ENCODE measurements at places on chromosomes 2 and 18.

- DNase-seq = no peak
Observed at GRCh38 chr18:31102025-31102684, at the start of gene DSC2. Gene DSC2, minus strand, starts transcription at chr18:31102421. Its CDS starts 450 bp downstream, at chr18:31101971.

- no peak for DNase-seq
Observed at GRCh38 chr2:36536776-36537175, 61.2 kb downstream of the FEZ2 start.

DNA sequence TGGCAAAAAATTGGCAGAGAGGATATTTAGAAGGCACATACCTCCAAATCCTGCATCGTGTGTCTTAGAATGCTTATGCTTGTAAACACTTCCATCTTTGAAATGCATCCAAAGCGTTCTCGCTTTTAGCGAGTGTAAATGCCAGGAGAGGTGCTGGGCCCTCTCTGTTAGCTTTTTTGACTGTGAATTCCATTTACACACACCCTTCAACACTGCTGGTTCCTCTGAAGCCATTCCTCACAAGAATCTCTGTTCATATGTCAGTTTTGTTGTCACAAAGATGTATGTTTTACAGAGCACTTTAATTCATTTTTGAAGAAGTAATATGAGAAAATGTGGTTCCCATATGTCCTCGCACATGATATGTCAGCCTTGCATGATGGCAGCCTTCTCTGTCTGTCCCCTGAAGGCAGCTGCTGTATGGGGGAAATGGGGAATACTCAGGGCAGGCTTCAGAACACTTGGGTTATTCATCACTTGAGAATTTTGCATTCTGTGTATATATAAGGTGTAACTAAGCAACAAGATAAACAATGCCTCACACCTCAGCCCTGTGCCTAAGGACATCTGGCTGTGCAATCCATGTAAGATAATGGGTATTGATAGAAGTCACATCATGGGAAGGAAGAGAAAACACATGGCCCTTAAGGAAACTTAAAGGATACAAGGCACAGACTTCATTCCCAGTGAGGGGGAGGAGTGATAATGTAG is 52.3 kb downstream of the RAB27B start:
- DNase-seq = no peak

GRCh38 chr2:174753038-174753633 is 11.1 kb downstream of the CHRNA1 start:
- DNase-seq = no peak

DNA sequence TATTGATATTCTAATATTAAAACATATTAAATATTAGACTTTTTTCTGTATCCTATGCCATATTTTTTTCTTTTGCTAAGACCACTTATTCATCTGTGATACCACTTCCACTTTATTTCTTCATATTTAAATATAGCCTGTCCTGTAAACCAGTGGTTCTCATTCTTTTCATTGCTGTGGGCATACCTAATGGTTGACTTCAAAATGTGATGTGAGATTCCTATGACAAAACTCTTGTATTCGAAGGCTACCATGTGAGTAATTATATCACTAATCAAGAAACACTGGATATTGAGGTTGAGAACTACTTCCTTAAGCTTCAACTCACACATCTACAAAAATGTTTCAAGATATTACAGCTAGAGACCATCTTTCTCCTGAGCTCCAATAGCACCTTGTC is 3.6 kb downstream of the SCRN3 start:
- DNase-seq = no peak

DNA sequence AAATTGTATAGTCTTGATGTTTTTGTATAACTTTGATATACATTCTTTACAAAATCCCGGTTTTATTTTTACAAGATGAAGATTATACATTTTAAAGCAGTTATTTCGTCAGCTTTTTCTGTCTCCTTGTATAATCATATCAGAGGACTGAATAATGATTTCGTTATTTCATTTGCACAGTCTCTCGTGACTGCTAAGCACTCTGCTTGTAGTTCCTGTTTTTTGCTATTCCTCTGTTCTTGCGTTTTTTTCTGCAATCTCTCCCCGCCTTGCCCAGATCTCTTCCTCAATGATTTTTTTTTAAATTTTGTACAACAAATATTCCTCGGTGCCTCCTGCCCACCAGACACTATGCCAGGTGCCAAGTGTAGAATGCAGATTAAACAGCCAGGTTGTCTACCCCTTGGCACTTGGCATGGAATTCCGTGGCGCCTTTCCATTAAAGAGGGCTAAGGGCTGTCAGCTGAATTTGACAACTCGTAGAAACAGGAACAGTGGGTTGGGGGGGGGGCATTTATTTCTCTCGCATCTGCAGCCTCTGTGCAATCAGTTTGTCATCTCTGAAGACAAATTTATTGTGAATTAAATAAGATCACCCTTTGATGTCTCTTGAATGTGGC is 69.6 kb downstream of the KLHL29 start:
- no peak for DNase-seq

GRCh38 chr2:51781691-51782090 is 749.8 kb upstream of the NRXN1 start:
- no peak for DNase-seq

GRCh38 chr2:160207271-160207670 is 7.2 kb upstream of the ITGB6 start:
- DNase-seq = no peak

DNA sequence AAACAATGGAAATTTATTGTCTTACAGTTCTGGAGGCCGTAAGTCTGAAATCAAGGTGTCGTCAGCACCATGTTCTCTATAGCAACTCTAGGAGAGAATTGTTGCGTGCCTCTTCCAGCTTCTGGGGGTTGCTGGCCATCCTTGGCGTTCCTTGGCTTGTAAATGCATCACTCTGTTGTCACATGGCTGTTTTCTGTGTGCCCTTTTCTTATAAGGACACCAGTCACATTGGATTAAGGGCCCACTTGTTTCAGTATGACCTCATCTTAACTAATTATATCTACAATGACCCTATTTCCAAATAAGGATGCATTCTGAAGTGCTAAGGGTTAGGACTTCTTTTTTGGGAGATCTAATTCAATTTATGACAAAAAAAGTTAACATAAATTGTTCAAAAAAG is 1.4 kb upstream of the PLEK start:
- DNase-seq = no peak

- DNase-seq = no peak
Observed at GRCh38 chr2:44618251-44619023, 256.7 kb downstream of the CAMKMT start.

GRCh38 chr2:237572021-237572741 is 5.8 kb downstream of the PRLH start:
- peak; percentile 2 for DNase-seq

DNA sequence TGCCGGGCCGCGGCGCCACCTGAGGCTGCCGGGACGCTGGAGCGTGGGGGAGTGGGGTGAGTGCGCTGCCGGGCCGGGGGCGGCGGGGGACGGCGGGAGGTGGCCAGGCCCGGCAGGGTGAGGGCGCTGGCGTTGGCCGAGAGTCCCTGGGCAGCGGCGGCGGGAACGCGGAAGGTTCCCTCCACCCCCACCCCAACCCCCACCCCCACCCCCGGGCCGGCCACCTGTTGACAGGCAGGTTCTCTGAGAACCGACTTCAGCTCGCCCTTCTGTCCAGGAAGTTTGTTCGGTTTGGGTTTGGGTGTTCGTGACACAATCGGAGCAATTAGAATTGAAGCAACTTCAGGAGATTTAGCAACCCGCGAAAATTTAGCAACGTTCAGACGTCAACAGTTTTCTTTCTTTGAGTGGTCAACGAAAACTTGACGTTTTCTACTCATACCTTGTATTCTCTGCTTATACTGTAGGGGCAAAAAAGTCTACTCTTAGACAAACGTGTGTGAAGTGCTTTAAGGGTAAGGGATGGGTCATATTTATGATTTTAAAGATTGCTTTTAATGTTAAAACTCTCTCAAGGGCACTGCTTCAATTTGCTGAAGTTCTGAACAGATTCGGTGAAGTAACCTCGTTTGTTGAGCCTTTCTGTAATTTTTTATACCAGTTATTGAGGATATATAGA is 9.3 kb downstream of the OTX1 start:
- DNase-seq = no peak

DNA sequence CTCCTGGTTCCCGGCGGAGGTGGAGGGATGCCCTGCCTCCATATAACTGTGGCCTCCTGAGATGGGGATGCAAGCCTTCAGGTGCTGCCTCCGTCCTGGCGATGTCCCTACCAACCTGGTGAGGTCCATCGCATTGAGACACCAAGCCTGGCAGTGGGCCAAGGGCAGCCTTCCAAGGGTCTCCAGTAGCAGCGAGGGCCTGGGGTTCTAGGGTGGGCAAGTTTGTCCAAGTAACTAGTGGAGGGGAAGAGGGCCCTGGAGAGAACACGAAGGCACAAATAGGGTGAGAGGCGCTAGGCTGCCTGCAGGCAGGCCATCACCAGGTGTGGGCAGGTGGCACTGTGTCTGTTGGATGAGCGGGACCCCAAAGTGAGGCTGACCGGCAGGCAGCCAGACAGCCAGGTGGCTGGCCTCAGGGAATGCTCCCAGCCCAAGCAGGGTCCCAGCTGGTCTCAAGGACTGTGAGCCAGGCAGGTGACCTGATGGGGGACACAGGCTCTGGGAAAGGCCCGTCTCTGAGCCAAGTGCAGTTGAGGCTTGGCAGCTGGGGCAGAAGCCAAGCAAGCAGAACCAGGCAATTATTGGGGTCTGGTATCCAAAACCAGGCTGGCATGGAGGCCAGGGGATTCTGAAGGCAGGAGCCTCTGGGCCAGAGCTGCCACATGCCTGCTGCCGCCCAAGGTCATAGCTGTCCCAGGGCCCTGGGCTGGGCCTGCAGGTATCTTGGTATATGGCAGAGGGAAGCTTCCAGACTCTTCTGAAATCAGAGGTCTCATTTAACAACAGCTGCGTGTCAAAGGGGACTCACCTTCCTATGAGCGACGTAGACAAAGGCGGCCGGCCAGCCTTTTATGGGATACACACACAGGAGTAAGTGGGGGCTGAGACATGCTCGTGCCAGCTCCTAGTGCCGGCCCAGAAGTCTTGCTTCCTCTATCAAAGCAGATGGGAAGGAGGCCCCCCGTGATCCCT is 23.4 kb downstream of the RAMP1 start:
- no peak for DNase-seq

DNA sequence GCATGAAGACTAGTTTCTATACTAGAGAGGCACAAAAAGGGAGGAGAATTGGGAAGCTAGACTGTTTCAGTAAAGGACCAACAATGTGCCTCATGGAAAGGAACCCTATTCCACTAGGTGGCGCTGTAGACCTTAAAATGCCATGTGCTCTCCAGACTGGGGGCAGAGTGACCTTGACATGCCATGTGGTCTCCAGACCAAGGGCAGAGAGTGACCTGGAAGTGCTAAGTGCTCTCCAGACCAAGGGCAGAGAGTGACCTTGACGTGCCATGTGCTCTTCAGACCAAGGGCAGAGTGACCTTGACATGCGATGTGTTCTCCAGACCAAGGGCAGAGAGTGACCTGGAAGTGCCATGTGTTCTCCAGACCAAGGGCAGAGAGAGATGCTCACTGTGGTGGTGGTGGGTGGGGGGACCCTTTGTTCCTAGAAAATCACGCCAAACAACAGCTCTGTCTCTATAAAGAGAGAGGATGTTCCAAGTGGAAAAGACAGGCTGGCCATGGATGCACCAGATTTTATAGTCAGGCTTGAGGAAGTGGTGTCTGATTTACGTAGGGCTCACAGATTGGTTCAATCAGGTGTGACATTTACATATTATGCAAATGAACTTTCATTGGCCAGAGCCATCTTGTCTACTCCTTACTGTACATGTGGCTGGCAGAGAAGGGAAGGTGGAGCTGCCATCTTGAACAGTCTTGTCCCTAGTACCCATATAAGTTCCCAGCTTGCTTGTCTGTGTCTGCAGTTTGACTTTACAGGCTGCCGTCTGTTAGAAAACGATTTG is 344.0 kb upstream of the DDX18 start:
- DNase-seq = no peak

DNA sequence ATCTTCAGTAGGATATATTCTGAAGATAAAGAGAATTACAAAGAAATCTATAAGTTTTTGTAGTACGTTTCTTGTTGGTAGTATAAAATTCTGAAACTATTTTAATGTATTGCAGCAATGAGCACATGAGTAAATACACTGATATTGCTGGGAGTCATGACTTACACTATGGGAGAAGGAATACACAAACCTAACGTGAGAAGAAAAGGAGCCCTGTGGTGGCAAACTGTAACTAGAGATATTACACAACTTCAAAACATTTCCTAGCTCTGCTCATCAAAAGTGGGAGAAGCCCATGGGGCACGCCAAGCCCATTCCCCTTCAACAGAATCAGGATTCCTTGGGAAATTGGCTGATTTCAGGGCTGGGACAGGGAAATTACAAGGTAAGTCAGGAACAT is 20.5 kb downstream of the SPIRE1 start:
- DNase-seq = no peak

DNA sequence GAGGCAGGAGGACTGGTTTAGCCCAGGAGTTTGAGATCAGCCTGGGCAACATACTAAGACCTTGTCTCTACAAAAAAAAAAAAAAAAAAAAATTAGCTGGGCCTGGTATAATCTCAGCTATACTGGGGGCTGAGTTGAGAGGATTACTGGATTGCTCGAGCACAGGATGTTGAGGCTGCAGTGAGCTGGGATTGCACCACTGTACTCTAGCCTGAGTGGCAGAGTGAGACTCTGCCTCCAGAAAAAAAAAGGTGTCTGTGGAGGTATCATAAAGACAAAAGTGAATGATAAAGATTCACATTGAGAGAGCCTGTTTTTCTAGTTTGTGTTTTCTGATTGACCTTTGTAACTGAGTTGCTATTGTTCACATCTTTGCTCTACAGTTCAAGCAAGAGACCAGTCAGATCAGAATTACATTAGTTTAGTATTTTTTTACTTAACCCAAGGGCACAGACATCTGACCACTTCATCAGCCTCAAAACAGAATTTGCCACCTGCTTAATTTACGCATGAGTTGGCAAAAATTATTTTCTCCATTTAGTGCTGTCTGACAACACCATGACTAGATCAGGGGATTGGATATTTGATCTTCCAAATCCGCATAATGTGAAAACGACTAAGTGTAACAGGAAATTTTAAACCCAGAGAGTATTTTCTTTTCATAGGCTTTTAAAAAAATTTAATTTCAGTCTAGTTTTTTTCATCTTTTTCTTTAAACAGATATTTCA is 271.0 kb downstream of the TGIF1 start:
- no peak for DNase-seq

DNA sequence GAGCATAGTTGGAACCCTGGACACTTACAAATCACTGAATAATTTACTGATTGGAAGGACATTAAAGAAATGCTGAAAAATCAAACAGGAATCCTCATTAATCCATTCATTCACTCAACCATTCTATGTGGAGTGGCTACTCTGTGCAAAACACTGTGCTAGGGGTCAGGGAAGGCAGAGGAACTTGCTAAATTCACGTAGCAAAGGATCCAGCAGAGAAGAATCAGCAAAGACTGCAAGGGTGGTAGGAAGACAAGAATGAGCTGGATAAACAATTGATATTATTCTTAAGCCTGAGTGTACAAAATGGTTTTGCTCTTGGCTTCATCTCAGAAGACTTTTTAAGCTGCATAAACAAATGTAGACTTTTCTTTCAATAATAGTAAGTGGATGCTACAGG is 164.3 kb upstream of the CAVIN2 start:
- DNase-seq = no peak

Data from HS-27A (cell line).